Pons (tissue), 1 donor: ENCODE measurements at places on chromosomes 5 and 9.

DNA sequence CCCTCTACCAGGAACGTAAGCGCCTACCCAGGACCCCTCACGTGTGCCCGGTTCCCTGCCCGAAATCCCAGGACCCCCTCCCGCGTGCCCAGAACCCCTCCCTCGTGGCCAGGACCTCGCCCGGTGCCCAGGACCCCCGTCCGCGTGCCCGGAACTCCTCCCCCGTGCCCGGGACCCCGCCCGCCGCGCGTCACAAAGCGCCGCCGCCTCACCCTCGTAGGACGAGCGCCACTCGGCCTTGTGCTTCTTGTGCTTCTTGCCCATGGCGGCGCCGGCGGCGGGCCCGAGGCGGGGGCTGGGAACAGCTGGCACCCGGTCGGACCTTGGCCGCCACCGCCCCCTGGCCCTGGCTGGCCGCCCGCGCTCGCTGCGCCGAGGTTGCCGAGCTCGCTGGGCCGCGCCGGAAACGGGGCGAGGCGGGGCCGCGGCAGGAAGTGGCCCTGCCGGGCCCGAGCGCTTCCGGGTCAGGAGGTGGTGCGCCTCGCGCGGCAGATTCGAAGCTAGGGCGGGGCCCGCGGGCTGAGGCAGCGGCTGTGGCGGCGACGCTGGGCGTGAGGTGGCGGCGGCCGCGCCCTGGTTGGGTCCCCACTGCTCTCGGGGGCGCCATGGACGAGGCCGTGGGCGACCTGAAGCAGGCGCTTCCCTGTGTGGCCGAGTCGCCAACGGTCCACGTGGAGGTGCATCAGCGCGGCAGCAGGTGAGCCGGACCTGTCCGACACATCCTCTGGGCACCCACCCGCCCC is at the start of the genes BRD9 and TRIP13:
Gene BRD9 (minus strand): TSS at position 408 of the 743 bp plus-strand sequence. CDS start 144 bp downstream, at position 264.
Gene TRIP13 (plus strand): TSS at position 491 of the 743 bp plus-strand sequence. CDS start 115 bp downstream, at position 606.
- DNase-seq = peak; percentile 70

- peak; percentile 91 for DNase-seq
Observed at GRCh38 chr9:132372177-132373095, 17.6 kb upstream of the SETX start.

GRCh38 chr9:109737295-109737694 is 42.7 kb upstream of the PALM2AKAP2 start:
- DNase-seq = no peak

- no peak for DNase-seq
Observed at GRCh38 chr9:36504156-36504555, 68.5 kb upstream of the MELK start.

GRCh38 chr9:129154866-129155477 is 23.1 kb downstream of the IER5L start:
- DNase-seq = no peak

GRCh38 chr9:87062746-87063145 is 115.4 kb upstream of the GAS1 start:
- no peak for DNase-seq

DNA sequence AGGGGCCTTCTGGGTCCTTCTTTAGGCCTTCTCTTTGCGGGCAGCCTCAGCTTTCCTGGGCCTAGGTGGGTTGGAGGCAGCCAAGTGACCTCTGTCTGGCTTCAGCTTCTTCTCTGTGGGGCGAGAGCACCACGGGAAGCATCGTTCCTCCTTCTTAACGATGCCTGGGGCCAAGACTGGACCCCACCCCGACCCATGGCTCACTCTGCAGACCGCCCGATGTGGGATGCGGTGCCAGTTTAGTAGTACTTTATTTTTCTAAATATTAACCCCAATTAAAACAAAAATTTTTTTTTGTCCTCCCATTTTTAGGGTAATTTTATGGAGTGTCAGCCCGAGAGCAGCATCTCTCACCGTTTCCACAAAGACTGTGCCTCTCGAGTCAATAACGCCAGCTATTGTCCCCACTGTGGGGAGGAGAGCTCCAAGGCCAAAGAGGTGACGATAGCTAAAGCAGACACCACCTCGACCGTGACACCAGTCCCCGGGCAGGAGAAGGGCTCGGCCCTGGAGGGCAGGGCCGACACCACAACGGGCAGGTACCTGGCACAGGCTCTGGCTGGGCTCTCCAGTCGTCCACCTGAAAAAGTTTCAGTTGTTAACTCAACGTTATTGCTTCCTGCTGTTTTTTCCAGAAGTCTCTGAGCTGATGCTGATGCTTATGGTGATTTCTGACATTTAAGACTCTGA is 101.1 kb upstream of the CACNA1B start:
- no peak for DNase-seq

GRCh38 chr5:169522851-169523250 is 60.7 kb upstream of the SPDL1 start:
- DNase-seq = no peak

- peak; percentile 53 for DNase-seq
Observed at GRCh38 chr5:123754908-123755307, 242.9 kb downstream of the CSNK1G3 start.

DNA sequence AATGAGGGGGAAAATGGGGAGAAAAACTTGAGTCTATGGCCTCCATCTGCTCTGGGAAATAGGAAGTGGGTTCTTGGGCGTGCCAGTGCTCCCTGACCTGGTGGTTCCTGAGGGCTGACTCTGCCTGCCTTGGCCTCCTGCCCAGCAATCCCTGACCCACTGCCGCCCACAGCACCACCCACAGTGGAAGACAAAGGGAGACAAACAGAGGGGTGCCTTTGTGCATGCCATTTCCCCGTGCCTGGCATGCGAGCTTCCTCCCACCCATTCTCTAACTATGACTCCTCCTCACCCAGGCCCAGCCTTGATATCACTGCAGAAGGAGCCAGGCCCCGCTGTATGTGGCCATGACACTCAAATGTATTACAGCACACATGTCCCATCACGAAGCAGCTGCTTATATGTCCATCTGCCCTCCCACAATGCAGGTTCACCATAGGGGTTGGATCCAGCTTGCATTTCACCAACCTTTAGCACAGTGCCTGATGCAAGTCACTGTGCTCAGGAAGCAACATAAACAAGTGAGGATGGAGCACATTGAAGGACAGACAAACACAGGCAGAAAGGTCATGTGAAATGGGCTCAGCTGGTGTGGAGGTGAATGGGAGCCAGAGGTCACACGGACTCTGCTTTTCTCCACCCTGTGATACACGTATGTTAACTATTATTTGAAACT is 84.4 kb downstream of the ADRB2 start:
- DNase-seq = no peak

GRCh38 chr5:110441035-110441434 is 285.4 kb downstream of the TMEM232 start:
- peak; percentile 31 for DNase-seq

GRCh38 chr5:43854697-43855292 is 251.8 kb downstream of the NNT start:
- DNase-seq = no peak

- DNase-seq = no peak
Observed at GRCh38 chr9:89732295-89732938, 127.6 kb downstream of the GADD45G start.

GRCh38 chr9:85077944-85078343 is 408.4 kb downstream of the NTRK2 start:
- no peak for DNase-seq

GRCh38 chr5:1826235-1826980 is 25.2 kb downstream of the NDUFS6 start:
- no peak for DNase-seq

- DNase-seq = no peak
Observed at GRCh38 chr5:18491349-18491748, 857.1 kb downstream of the TAF11L14 start.

DNA sequence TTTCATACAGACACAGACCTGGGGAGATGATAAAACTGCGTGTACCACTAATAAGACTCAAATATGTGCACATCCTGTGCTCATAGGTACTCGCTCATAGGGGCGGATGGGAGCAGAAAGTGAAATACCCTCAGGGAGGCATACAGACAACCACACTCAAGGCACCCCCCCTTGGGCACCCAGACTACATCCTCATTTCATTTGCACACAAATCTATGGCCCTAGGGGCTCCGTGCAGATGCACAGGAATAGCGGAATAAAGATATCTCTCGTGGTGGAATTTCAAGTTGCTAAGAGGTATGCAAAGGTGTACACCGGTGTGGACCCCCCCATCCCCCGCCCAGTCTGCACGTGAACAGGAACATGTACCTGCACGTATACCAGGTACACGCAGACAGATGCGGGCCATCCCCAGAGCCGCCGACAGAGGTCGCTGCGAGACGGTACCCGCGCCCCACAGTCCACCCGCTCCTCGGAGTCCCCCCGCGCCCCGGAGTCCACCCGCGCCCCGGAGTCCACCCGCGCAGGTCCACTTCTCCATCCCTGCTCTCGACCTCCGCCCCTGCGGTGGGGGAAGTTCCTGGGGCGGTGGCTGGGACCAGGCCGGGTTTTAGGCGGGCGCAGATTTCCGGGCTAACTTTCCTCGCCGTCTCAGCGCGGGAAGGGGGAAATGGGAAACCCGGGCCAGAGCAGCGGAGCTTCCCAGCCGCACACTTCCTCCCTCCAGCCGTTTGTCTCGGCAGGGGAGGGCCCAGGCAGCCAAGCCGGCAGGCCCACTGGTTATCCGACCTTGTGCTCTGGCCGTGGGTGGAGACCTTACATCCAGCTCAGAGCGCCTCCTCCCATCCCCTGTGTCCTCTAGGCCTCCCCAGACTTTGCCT is 1.0 kb upstream of the IL12B start:
- no peak for DNase-seq

GRCh38 chr5:76149636-76150035 is 66.5 kb downstream of the SV2C start:
- DNase-seq = no peak

GRCh38 chr9:7153566-7153965 is 395.8 kb downstream of the KDM4C start:
- DNase-seq = no peak

GRCh38 chr5:67291671-67292070 is 95.1 kb upstream of the CD180 start:
- peak; percentile 89 for DNase-seq

DNA sequence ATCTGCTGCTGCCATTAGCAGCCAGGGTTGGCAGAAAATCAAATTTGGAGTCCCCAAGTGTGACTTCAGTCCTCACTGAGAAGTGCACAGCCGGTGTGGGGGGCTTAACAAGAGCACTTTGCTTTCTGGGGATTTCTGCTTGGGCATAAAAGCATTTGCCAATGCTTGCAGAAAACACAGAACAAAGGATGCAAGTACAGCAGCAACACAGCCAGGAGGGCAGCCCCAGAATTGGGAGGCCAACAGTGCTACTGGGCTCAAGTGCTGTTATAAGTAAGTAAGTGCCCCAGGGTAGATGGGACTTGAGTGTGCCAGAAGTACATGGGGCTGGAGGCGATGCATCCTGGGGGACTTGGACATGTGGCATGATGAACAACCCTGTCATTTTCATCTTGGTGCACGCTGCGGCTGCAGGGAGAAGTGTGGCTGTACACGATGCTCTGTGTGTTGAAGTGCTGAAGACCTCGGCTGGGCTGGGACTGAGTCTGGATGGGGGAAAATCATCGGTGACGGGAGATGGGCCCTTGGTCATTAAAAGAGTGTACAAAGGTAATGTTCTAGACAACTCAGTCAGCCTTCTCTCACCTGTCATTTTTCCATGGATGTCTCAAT is 73.3 kb downstream of the GOLPH3 start:
- DNase-seq = no peak

GRCh38 chr5:1593903-1594356 is 70.2 kb upstream of the LPCAT1 start:
- peak; percentile 8 for DNase-seq

DNA sequence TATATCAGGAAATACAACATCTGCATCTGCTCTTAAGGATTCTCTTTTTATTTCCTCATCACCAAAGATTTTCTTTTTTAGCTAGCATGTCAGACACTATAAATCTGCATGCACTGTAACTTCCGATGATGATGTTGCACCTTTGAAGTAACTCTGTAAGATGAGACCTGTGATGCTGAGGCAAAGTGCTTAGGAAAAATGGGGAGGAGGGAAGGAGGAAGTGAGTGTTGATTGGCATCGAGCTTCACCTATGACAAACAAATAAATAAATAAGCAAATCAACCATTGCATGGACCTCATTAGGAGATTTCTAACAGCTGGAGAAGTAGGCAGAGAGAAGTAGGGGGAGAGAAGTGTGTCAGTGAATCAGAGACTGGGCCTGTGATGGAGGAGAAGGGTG is 52.6 kb downstream of the ENC1 start:
- DNase-seq = no peak

GRCh38 chr9:34259315-34259714 is 69.8 kb downstream of the KIF24 start:
- DNase-seq = no peak

GRCh38 chr9:3299872-3300271 is 225.9 kb downstream of the RFX3 start:
- no peak for DNase-seq

GRCh38 chr5:129098488-129099183 is 4.1 kb downstream of the ISOC1 start:
- no peak for DNase-seq

DNA sequence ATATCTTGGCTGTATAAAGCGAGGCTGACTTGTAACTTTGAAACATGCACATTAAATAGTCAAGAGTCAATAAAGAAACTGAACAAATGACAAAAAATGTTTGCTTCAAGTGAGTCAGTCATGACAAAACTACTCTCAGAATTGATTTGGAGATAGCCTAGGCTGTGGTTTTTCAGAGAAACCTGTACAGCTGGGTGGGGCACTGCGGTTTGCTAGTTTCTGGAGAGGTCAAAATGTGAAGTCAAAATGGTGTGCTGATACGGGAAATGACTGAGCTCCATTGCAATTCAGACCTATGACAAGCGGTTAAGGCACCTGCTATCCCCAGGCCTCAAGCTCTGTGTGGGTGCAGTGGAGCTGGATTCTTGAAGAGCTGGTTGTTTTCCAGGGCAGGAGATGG is 10.3 kb upstream of the CD180 start:
- DNase-seq = no peak

GRCh38 chr9:5920860-5921328 is 30.2 kb downstream of the MLANA start:
- DNase-seq = no peak

DNA sequence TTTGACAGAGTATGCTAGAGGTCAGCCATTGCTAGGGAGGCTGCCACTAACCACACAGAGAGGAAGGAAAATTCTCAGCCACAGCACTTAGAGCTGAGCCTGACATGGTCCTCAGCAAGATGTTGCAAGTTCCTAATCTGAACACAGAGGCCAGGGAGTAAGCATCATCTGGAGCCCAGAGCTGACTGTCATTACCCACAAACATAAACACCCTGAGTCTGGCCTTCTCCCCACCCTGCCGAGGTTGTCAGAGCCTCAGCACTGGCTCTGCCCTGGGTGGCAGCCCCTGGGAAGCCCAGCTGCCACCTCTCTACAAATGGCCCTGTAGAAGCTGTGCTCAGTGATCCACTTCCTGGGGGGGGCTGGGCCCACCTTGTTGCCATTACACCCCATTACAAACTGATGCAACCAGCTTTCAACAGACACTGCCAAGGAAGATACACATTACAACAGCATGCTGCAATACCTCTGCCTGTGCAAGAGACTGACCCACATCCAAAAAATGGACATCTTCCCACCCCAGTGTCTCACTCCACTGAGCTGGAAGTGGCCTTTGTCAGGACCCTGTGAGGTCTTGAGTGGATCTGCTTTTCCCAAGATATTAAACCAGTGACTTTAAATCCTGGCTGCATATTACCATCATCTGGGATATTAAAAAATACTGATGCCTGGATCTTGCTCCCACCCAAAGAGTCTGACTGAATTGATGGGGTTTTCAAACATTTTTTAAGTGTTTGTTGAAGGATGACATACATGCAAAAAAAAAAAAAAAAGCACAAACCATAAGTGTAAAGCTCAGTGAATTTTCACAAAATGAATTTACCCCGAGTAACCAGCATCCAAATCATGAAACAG is 33.0 kb downstream of the IRF1 start:
- DNase-seq = no peak

GRCh38 chr9:92181296-92181695 is 66.1 kb upstream of the SPTLC1 start:
- DNase-seq = no peak
